Right hindlimb (tissue), 1 donor: ENCODE measurements at places on chromosomes 1 and 21.
A peak's percentile ranks its signal among the peaks of the same experiment; 100 is the strongest.

DNA sequence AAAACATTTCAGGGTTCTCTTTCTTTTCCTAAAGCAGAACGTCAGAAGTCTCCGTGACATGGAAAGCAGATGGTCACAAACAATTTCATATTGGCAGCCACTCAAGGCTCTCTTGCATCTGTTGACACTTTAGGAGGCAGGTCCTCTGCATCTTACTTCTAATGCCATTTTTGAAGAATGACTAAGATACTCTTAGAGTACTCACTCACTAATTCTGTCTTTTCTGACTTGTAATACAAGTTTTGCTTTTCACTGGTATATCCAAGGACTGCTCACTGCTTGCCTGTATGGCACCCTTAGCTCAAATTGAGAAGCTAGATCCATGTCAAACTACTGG, 68.3 kb downstream of the PRRX1 start:
- no peak for DNase-seq

- DNase-seq = no peak
Observed at GRCh38 chr1:44637702-44638411, 36.4 kb downstream of the TMEM53 start.

GRCh38 chr1:26690576-26691031, 5.2 kb upstream of the ARID1A start:
- DNase-seq = no peak

DNA sequence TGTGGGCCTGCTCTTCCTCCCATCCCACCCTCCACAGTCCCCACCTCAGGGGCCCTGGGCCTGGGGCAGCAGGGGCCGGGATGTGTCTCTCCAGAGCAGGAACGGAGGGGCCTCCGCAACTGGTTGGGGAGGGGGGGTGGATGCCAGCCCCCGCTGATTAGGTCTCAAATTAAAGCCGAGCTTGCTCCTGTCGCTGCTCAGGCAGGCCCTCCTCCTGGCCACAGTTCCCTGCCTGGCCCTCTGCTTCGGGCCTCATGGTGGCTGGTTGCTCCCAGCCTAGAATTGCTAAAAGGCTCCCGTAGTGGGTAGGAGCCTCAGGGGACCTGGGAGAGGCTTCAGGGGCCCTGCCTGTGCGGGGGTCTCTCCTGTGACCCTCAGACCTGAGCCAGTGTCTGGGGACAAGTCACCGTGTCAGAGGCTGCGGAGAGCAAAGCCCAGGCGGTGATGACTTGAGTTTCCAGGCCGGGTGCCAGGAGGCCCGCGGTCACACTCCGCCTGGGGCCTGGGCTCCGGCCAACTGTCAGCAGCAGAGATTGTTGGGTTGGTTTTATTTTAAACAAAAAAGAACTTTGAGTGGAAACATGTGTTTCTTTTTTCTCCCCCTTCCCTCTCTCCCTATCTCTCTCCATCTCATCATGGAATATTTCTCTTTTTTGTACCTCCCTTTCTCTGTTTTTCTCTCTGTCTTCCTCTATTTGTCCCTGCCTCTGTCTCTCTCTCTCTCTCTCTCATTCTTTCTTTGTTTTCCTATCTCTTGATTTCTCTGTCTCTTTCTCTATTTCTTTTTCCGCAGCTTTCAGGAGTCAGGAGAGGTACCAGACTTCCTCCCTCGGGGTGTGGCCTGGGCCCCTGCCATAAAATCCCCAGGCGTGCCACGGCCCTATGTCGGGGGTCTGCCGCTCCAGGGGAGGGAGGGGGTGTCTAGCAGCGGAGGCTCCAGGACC, 20.0 kb upstream of the EPHA2 start:
- DNase-seq = peak; percentile 94

GRCh38 chr1:101136739-101137138, 100.1 kb upstream of the S1PR1 start:
- no peak for DNase-seq

- DNase-seq = peak; percentile 62
Observed at GRCh38 chr1:8463144-8463927, 145.4 kb downstream of the SLC45A1 start.

DNA sequence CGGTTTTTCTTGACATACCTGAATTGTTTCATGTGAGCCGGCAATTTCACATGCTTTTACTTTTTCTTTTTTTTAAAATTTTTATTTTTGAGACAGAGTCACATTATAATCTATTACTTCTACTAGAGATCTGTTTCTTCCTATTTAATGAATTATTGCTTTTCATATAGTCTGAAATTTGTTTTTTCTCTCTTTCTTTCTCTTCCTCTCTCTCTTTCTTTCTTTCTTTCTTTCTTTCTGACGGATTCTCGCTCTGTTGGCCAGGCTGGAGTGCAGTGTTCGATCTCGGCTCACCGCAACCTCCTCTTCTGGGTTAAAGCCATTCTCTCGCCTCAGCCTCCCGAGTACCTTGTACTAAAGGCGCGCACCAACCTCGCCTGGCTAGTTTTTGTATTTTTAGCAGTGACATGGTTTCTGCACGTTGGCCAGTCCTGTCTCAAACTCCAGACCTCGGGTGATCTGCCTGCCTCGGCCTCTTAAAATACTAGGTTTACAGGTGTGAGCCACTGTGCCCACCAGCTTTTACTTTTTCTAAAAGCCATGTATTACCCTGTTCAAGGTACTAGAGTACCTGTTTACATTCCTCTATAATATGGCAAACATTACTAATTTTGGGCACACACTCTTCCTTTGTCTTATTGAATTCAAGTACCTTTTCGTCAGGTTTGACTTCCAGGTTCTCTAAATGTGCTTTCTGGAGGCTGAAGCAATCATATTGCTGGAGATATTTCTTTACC, 86.5 kb upstream of the RHOU start:
- no peak for DNase-seq

DNA sequence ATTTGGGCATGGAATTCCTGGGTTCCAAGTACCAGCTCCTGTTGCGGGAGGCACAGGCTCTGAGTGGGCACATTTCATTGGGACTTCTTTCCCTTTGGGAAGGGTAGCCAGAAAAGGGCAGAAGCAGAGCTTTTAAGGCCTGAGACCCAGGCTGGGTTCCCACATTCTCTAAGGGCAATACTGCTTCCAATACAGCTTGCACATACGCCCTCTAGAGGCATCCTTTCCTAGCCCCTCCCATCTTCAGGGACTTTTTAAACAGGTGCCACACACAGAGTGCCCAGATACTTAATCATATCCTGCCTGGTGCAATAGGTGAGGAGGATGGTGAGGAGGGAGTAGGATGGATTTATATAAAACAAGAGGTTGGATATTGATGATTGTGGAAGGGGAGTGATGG, 5.7 kb downstream of the GPR88 start:
- no peak for DNase-seq

DNA sequence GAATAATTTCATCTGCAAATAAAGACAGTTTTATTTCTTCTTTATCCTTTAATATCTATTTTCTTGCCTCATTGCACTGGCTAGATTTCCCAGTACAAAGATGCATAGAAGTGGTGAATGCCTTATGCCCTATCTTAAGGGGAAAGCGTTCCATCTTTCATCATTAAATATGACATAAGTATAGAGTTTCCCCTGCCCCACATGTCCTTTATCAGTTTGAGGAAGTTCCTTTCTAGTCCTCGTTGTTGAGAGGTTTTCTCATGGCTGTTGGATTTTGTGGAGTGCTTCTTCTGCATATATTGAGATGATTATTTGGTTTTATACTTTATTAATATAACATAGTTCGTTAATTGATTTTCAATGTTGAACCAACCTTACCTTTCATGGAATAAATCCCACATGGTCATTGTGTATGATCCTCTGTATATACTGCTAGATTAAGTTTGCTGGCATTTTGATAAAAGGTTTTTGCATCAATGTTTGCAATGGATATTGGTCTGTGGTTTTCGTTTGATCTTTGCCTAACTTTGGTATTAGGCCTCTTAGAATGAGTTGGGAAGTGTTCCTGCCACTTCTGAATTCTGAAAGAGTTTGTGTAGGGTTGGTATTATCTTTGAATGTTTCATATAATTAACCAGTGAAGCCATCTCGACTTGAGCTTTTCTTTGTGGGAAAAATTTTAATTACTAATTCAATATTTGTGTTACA, 15.6 kb downstream of the PRKACB start:
- DNase-seq = no peak

- DNase-seq = no peak
Observed at GRCh38 chr1:8745749-8746390, 71.6 kb downstream of the RERE start.

- no peak for DNase-seq
Observed at GRCh38 chr1:205519541-205520131, 15.2 kb downstream of the CDK18 start.

GRCh38 chr1:44790968-44791801, 3.2 kb upstream of the BEST4 start:
- DNase-seq = no peak

GRCh38 chr1:29368936-29369932, 132.9 kb downstream of the PTPRU start:
- DNase-seq = no peak

- peak; percentile 38 for DNase-seq
Observed at GRCh38 chr1:26857473-26858060, 5.4 kb upstream of the SFN start.

DNA sequence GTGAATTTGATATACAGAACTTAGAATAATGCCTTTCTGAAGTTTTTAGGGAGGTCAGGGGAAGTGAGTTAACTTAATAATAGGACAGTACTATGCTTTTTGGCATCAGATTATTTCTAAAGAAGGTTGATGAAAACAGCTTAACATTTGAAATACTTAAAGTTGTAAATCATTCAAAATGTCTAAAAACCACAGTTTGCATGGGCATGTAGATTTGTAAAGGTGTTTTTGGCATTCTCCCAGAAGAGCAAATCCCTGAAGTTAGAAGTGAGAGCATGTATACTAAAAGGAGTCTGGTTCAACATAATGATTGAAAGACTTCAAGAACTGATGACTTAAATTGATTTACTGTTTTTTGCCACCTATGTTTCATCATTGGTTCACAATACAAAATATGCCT, 6.7 kb downstream of the DR1 start:
- DNase-seq = no peak

DNA sequence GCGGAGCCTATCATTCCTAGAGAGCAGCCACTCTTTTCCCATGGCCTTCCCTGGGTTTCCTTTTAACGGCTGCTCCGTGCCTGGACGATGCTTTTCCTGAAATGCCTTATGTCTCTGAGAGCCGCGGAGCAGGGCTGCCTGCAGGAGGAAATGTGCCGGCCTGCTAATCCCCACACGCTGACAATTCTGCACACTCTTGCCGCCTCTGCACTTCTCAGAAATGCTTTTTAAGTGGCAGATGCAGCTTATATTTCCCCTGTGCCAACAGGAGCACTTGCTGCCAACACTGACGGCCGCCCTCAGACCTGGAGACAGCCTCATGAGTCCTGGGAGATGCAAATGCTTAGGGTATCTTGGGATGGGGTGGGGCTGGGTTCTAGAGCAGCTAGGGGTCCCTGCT, 253.2 kb downstream of the GRIK3 start:
- no peak for DNase-seq

DNA sequence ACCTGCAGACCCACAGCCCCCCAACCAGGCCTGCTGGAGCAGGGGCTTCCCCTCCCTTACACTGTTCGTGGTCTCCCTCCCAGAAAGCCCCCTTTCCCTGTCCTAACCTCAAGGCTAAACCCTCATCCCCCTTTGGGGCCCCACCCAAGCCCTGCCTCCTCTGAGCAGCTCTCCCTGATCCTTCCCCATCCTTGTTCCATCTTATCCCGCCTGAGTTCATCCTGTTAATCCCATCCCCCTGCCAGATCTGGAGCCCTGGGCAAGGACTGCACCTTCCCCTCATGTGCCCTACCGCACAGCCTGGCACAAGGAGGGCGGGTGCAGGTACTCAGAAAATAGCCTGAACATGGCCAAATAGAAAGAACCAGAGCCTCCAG, 6.9 kb upstream of the TNNT2 start:
- no peak for DNase-seq

DNA sequence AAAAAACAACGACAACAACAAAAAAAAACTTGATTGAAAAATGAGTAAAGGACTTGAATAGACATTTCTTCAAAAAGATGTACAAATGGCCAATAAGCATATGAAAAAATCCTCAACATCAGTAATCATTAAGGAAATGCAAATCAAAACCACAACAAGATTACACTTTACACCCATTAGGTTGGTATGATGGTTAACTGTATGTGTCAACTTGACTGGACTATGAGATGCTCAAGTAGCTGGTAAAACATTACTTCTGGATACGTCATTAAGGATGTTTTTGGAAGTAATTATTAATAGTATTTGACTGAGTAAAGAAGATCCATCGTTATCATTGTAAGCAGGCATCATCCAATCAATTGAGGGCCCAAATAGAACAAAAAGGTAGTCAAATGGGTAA, 34.9 kb upstream of the LYPLAL1 start:
- no peak for DNase-seq

DNA sequence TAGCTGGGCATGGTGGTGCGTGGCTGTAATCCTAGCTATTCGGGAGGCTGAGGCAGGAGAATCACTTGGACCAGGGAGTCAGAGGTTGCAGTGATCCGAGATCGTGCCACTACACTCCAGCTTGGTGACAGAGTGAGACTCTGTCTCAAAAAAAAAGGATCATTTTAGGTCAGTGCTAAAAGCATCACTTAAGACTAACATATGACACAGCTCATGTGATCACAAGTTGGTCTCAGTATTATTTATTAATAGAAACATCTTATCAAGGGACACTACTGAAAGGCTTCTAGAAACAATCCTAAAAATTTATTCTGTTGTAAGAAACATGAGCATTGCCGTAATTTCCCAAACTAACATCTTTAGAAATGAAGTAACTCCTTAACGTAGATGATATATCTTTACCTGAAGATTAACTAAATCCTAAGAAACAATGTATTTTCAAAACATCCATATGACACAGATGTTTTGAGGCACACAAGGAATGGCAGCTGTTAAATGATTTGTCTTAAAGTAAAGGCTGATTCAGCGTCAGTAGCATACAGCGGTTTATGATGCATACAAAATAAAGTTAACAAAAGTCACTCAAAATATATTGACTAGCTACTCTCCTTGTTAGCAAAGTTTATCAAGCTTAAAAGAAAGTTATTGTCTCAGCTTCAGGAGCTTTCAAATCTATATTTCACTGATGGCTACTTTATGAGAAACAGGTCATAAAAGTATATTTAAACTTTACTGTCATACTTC, 2.6 kb downstream of the NIBAN1 start:
- no peak for DNase-seq

DNA sequence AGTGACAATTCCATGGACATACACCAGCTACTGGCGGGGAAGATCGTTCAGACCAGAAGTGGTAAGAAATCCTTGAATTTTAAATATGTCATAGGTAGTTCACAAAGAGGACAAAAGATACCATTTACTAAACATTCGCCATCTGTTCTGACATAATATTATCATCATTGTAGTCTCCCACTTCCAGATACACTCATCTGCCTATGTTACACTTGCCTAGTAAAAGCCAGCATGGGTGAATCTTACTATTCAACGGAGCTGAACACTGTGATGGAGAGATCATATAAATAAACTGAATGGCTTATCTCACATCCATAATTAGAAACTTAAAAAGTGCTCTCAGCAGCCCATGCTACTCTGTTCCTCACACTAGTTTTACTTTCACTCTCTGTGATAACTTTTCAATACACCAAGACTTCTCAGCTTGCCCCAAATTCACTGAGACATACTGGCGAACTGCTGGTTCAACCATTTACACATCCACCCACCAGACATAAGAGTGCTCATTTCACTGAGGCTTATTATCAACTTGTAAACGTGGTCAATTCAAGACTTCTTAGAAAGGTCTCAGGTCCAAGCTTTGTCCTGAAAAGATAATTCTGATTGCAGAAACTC, 463 bp upstream of the PRRC2C start:
- DNase-seq = no peak
